Left colon (tissue), 2 donors: ENCODE measurements at places on chromosomes 7 and 10. TPM values are rescaled to one million over a fixed set of nuclear protein-coding genes. Genes with fewer than 3 reads are reported as not detected.
A peak's percentile ranks its signal among the peaks of the same experiment; 100 is the strongest.

- no peak for DNase-seq
Measured at GRCh38 chr7:151416112-151416940, 6.5 kb upstream of the WDR86 start.

DNA sequence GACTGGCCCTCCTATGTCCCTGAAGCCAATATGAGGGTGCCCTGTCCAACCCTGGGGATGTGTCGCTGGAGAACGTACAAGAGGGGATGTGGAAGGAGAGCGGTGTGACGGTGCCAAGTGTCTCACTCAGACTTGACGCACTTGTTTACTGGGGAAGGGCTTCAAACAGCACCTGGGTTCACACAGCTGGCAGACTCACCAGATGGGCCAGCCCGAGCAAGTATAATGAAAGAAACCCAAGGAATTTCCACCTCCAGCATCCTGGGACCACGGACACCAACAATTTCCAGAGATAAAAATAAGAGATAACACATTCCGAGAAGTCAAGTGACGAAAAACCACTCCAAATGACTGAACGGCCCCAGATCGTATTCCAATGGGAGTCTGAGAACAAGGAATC, 5.3 kb downstream of the ATP5MF start:
- no peak for DNase-seq

DNA sequence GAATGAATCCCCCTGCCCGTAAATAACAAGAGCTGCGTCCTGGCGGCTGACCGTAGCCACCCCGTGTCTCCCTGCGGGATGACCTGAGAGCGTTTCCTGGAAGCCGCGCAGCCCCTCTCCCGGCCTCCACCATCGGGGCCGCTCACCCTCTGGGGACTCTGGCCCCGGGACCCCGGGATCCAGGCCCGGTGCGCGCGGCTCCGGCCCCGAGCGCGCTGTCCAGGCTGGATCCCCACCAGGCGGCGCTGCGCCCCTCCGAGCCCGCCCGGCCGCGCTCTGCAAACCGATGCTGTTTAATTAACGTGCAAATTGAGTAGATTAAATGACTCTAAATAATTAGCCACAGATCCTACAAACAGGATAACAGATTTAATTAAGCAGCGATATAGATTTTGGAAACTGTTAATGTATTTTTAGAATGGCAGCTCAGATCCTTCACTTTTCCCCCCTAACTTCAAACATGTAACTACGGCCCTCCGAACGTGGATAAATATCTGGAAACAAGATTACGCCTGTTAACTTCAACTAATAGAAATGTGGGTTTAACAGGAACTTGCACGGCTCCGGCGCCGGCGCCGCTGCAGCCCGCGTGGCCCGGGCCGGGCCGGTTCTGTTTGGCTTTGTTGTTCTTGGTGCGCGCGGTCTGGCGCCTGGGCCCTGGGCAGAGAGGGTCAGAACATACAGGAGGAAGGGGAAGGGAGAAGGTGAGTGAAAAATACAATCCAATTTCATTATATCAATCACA, 7.1 kb upstream of the UNCX start:
- no peak for DNase-seq

GRCh38 chr10:543131-543530, 146.3 kb downstream of the DIP2C start:
- DNase-seq: no peak

DNA sequence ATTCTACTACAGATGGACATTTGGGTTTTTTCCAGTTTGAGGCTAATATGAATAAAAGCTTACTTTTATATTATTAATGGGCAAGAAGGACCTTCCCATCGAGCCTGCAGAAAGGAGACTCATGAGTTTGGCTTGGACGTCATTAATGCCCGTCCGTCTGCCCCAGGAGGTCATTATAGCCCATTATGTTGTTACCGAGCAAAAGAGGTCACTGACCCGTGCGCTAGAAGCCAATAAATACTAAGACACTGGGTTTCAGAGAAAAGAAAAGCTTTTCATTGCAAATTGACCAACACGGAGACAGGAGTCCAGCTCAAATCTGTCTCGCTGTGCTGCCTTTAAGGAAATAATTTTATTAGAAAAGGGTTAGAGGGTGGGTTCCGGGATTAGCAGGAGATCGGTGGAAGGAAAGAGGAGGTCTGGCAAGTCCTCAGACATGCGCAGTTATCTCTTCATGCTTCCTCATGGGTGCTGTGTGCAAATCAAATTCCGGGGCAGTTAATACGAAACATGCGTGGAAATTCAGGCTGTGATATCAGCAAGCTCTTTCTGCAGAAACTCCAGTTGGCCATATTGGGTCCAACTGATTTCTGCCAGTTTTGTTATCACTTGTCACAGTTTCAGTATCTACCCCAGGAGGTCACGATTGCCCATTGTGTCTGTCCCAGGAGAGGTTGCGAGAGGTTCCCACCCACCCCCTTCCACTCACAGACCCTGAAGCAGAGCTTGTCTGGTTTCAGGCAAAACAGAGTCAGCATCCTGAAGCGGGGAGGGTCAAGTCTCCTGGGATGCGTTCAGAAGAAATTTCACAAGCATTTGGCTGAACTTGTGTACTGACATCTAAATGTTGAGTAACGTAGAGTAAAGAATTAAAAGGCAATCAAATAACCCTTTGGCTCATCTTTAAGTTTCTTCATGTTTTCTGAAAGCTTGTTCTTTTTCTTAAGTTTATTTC, 1.1 kb upstream of the GALNTL5 start:
- no peak for DNase-seq

DNA sequence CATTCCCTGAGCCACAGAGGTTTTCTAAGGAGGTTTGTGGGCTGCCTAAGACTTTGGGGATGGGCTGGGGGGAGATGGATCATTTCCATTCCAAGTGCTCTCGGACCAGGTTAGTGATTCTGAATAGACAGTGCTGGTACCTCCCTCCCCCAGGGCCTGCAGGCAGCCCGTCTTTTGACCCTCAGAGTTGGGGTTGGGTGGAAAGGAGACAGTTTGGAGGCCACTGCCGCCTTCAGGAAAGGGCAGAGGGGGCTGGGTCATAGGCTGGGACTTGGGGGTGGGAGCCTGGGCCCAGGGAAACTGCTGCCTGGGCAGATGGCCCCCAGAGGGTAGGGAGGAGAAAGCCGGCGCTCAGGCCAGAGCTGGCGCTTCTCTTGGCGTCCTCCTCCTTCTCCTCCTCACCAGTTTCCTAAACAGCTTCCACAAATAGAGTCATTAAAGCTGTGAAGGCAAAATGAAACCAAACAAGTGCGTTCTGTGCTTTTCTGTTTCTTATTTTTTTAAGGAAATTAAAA, 4.4 kb downstream of the UNC5B start:
- DNase-seq: no peak

- DNase-seq: no peak
Measured at GRCh38 chr7:113113912-113114311, 4.4 kb downstream of the SMIM30 start.

GRCh38 chr10:29007748-29008610, 280.9 kb upstream of the LYZL1 start:
- no peak for DNase-seq

DNA sequence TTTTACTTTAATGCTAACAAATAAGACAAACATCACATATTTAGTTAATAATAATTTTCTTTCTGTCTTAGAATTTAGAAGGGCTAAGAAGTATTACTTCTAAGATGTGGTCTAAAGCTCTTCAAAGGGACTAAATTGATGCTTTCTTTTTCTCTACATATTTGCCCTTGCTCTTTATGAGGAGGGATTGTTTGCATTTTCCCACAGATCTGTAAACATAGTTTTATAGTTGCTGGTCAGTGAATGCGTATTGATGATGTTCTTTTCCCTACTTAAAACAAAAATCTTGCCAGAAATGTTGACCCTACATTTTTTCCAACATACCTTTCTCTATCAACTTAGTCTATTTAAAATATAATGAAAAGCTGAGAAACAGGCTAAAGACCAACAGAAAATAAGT, 372.4 kb upstream of the LRGUK start:
- DNase-seq: no peak

DNA sequence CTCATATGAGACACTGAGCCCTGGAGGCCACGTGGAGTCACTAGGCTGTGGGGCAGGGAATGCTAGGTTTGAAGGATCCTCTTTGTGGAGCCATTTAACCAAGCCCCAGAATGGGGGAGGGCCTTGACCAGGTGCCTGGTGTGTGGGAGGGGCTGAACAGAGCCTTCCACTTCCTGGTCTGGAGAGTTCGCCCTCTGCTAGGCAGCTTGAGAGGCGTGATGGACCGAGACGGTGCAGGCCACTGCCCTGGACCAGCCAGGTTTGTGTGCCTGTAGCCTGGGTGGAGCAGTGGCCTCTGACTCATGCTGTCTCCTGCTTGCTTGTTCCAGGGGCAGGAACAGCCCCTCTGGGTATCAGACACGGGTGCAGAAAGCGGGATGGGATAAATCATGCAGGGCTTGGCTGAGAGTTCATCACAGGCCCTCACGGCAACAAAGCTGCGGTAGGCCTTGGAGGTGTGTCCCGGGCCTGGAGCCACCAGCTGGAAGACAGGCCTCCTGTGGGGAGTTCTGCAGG, 27.4 kb downstream of the ADAMTS14 start:
- no peak for DNase-seq

- no peak for DNase-seq
Measured at GRCh38 chr10:35433851-35434426, 97.6 kb downstream of the CCNY start.

- no peak for DNase-seq
Measured at GRCh38 chr10:89213191-89213808, 6.2 kb upstream of the CH25H start.

GRCh38 chr10:69340695-69341094, 62.4 kb downstream of the HK1 start:
- DNase-seq: no peak

DNA sequence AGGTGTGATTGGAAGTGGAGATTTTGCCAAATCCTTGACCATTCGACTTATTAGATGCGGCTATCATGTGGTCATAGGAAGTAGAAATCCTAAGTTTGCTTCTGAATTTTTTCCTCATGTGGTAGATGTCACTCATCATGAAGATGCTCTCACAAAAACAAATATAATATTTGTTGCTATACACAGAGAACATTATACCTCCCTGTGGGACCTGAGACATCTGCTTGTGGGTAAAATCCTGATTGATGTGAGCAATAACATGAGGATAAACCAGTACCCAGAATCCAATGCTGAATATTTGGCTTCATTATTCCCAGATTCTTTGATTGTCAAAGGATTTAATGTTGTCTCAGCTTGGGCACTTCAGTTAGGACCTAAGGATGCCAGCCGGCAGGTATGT, 13.6 kb downstream of the STEAP2 start:
- DNase-seq: no peak

DNA sequence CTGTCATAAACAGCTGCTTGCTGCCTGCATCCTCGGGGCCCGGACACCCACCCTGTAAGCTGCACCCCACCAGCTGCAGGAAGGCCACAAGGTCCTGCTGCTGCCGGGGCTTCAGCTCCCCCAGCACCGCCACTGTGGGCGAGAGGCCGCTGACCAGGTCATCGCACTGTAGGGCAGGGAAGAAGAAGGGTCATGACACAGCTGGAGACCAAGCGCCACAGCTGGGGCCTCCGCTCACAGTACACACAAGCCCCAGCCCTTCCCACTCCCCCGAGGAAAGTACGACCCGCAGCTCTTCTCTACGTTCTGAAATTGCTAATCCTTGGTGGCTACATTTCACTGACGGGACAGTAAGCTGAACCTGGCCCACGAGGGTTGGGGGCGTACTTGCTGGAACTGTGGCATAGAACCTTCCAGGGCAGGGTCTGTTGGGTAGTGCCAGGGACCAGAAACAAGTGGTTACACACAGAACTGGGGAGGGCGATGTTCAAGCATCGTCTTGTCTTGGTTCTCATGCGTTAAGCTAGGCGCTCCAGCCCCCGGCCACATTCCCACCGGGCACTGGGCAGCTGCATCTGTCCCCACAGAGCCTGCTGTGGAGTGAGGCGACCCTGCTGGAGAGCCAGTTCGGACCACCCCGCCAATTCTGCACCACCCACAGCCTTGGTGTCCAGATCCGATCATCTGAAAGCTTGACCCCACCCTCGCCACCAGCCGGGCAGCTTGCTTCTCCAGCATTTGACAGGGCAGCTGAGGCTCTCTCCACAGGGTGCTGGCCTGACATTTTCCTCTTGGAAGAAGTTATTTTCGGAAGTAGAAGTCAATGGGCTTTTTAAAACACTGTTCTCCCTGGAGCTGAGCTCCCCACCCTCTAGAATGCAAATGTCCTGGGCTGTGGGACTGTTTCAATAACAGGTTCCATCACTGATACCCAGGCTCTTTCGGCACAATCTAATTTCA, 50.8 kb downstream of the GSDME start:
- no peak for DNase-seq

- peak; percentile 6 for DNase-seq
Measured at GRCh38 chr7:122803323-122803722, 82.9 kb downstream of the CADPS2 start.

GRCh38 chr10:76558586-76558985, 1079.0 kb downstream of the KCNMA1 start:
- DNase-seq: no peak

GRCh38 chr10:86755740-86756510, 494 bp upstream of the BMPR1A start:
- DNase-seq: peak; percentile 86

- no peak for DNase-seq
Measured at GRCh38 chr10:44293306-44293778, 91.6 kb downstream of the CXCL12 start.

DNA sequence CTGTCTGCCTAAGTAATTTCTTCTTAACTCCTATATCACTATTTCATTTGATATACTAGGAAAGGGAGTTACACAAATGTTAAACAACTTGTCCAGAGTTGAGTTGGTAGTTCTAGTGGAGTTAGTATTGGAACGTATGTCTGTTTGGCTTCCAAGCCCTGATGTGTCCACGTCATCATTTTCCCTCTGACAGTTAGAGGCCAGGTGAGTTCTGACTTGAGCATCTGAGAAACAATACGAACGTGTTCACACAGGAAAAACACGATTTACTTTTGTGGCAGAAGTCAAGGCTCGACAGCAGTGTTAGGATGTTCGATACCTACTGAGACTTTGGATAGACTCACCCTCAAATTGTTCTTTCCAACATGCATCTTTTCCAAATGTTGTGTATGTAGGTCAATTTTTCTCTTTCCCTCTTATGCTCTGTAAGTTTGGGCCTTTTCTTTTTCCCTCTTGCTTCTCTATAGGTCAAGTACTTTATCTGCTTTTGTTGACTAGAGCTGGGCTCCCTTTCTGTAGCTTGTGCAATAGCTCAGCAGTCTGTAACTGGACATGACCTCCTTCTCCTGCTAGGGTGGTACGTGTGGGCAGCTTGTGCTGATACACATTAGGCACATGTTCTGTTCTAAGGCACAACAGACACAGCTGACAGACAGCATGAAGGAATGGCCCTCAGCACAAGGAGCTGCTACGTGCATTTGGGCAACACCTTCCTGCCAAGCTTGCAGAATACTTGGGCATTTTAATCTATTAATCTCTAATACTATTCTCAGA, 222.9 kb downstream of the PTEN start:
- DNase-seq: no peak

Gene CTNNA3
- 0.21 TPM for total RNA-seq

Gene SEMA3A
- 3.4 TPM for total RNA-seq

Gene KLF14
- not detected for total RNA-seq

Gene PSMC2
- total RNA-seq: 64.6 TPM

Gene RSPH10B
- not detected for total RNA-seq

Gene PRR15
- total RNA-seq: 177 TPM

Gene RRP12
- total RNA-seq: 15.1 TPM

Gene KIAA1549
- 3.3 TPM for total RNA-seq

Gene FZD8
- total RNA-seq: 25.5 TPM

Gene NCF1
- 4.4 TPM for total RNA-seq

Gene MCM10
- total RNA-seq: 1.9 TPM

Gene HHEX
- total RNA-seq: 4.8 TPM

Gene MMP21
- total RNA-seq: not detected
